ENCODE measurements at places on chromosomes 4 and X.
A peak's percentile ranks its signal among the peaks of the same experiment; 100 is the strongest.

DNA sequence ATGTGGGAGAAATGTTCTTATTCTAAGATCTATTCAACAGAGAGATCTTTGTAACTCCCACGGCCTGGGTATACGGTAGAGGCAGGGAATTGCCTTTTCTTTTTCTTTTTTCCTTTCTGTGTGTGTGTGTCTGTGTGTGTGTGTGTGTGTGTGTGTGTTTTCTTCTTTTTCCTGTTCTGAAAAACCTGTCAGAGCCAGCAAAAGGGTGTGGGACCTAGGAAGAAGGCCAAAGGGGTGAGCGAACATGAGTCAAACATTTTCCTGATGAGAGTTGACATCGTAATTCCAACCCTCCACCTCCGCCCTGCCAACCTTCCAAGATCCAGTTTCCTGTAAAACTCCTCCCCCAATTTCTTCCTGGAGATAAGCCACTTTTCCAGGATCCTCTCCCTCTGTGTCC, 2.8 kb upstream of the CHIC2 start:
- no peak for DNase-seq

GRCh38 chr4:46720055-46720454, 189.0 kb downstream of the COX7B2 start:
- DNase-seq, result no peak

DNA sequence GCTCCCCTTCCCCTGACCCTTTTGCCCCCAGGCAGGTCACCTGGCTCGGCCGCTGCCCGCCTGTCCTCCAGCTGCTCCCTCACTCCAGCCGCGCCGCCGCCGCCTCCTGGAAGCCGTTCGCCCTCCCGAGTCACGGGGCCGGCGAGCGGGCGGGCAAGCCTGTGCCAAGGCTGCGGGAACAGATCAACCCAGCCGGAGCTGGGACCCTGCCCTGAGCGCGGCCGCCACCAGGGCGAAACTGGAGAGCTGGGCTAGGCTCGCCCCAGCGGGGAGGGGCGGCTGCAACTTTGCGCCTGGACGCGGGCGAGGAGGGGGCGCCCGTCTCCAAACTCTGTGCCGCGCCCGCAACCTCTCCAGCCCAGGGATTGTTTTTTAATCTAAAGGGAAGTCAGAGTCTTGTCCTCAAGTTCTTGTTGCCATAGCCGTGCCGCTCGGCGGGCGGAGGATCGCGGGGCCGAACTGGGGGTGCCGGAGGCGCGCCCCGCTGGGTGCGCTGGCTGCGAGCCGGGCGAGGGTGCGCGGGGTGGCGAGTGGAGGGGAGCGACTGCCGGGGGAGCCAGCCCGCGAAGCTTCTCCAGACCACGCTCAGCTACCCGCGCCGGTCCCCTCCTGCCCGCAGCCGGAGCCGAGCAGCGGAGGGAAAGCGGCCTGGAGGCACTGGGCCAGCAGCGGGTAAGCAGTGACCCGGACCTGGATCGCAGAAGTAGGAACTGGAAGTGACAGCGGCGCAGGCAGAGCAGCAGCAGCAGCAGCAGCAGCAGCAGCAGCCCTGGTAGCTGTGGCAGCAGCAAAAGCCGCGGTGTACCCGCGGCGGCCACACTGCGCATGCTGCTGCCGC, 13.4 kb downstream of the ARHGEF6 start:
- DNase-seq, result peak; percentile 39

- peak; percentile 85 for DNase-seq
Observed at GRCh38 chr4:151408630-151409469, at the start of gene FHIP1A. FHIP1A (plus strand) TSS chr4:151409176; CDS start chr4:151566260, 157,084 bp downstream.

GRCh38 chr4:79827283-79827682, 245.7 kb downstream of the ANTXR2 start:
- no peak for DNase-seq

DNA sequence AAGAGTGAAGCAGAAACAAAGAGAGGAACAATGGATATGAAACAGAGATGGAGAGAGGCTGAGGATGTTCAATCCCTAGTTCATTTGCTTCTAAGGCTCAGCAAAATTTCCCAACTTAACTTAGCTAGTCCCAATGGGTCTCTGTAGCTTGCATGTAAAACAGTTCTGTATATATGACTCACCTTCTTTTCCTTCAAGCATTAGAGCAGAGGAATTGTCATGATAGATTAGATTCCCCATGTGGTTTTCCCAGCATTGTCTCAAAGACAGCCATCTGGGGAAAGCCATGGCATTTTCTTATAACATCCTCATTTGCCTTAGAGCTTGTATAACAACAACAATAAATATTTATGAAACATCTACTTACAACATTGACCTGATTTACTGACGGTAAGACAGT, 93.9 kb upstream of the GATB start:
- DNase-seq, result no peak

DNA sequence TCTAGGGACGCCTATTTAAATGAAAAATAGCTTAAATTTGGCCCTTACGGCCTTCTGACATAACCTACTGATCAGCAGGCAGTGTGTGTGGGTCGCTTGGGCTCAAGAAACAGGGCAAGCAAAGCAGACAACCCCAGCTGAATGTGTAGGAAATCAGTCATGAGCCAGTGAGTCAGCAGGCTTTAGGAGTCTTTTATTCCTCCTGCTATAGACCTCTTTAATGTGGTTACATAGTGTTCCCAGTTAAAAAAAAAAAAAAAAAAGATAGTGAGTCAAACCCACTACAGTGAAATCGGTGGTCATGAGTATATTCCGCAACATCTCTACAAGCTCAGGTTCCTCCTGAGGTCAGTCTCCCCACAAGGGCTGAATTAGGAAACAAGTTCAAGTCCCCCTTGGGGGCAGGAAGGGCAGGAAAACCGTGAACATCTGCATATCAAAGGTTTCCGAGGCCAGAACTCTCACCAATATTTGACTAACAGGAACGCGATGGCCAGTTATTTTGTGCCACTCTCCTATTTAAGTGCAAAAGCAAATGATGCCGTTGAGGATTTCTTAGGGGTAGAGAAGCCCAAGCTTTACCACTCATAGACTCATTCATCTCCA, 32.7 kb downstream of the ACSL1 start:
- peak; percentile 73 for DNase-seq

DNA sequence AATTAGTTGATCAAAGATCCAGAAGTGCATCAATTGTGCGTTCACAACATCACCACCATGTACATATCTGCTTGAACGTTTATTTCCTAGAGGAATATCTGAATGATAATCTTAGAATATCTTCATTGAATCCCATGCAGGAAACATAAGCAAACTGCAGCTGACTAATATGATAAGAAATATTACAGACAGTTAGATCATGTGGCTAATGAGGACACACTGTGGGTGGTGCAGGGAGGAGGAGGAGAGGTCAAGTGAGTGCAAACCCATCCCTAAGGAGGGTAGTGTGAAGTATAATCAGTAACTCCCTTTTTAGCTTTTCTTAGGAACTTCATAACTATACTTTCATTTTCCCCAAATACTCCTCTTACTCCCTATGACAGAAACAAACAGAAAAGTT, 58.3 kb upstream of the HPGD start:
- DNase-seq, result no peak

GRCh38 chr4:20538905-20539304, 161.4 kb upstream of the PACRGL start:
- no peak for DNase-seq

DNA sequence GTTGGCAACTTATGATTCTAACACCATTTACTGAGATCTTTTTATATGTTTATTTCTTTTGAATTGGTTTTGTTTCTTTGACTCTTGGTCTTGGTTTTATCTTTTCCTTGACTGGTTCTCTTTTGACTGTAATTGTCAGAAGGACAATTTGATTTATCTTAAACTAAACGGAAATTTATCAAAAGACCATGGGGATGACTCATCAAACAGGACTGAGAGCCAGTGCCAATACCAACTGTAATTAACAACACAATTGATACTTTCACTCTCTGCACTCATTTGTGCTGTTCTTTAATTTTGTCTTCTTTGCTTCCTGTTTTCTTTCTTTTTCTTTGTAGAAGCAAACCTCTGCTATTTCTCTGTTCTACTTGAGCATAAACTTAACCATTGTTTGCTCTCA, 776.8 kb downstream of the CCSER1 start:
- DNase-seq, result no peak

DNA sequence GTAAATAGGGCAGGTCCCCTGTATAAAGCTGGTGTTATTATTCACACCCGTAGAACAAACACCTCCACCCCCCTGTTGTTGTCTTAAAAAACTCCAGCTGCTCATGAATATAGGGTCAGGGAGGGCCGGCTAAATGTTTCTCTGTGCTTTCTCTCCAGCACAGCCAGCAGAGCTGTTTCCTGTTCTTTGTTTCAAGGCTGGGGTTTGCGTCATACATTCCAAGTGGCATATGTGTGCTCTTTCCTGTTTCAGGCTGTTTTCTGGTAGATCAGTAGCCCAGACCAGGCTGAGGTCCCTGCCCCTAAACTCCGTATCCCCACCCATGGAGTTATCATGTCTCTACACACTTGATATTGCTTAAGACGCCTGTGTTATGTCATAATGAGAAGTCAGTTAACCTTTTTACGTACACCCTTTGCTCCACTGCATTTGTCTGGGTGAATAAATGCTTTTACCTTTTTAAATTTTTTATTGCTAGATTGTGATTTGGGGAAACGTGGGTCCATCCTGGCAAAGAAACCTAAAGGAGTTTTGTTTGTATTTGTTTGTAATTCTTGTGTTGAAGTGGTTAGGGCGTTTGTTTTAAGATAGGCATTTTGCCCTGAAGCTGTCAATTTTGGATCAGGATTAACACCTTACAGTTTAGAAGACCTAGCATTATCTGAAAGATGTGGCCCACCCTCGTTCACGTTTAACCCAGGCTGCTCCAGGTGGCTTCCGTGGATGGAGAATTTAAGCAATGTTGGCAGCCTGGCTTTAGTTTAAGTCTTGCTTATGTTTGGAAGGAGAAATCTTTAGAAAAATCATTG, 3.3 kb downstream of the KLF3 start:
- DNase-seq, result peak; percentile 57
